ENCODE measurements at places on chromosomes 6 and 20. TPM values are rescaled to one million over a fixed set of nuclear protein-coding genes. Genes with fewer than 3 reads are reported as not detected.

The FYN gene
- polyA plus RNA-seq, result 29.8 TPM

The CFAP206 gene
- 0.14 TPM for polyA plus RNA-seq

The C6orf52 gene
- 0.29 TPM for polyA plus RNA-seq

The PSORS1C1 gene
- polyA plus RNA-seq, result 6.5 TPM

The CST5 gene
- polyA plus RNA-seq, result not detected

The SPATS1 gene
- polyA plus RNA-seq, result not detected

The RAD21L1 gene
- not detected for polyA plus RNA-seq

The SLX4IP gene
- 1.3 TPM for polyA plus RNA-seq

The AVP gene
- polyA plus RNA-seq, result not detected

The PNPLA1 gene
- polyA plus RNA-seq, result not detected

The RAET1G gene
- polyA plus RNA-seq, result 0.20 TPM

The TRIM10 gene
- not detected for polyA plus RNA-seq

The ARMC2 gene
- 3.7 TPM for polyA plus RNA-seq

The FAM217A gene
- not detected for polyA plus RNA-seq

The ENPP4 gene
- 16.6 TPM for polyA plus RNA-seq

The CAGE1 gene
- polyA plus RNA-seq, result not detected

The AFG1L gene
- polyA plus RNA-seq, result 3.9 TPM

The KCNQ2 gene
- under 0.01 TPM for polyA plus RNA-seq

The C20orf96 gene
- polyA plus RNA-seq, result 4.2 TPM

The SLC4A11 gene
- 0.36 TPM for polyA plus RNA-seq

Data from right cardiac atrium (tissue), 5 donors.